ENCODE measurements at places on chromosomes 3 and 15.

DNA sequence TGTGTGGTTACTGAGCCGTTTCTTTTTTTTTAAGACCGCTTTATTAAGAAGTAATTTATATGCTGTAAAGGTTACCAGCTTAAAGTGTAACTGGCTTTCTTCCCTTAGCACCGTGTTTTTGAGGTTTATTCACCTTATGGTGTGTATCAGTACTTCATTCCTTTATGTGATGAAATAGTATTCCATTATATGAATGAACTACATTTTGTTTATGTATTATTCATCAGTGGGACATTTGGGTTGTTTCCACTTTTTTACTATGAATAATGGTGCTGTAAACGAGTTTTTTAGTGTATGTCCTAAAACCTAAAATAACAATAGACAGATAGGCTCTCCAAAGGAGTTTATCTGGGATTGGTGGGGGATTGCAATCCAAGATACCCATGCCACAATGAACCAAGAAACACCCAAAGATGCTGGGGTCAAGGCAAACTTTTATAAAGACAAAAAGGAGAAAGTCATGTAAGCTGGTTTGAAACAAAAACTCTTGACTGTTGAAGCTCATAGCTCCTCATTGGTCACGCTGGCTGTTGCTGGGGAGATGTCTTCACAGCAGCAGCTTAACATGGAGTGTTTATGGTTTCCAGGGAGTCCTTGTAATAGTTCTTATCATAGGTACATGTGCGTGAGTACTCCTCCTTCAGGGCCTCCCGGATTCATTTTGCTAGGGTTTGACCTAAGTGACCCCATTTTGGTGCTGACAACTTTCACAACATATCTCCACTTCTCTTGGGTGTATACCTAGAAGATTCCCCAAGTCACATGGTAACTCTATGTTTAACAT lies 16.0 kb downstream of the TM2D3 start:
- no peak for DNase-seq

- DNase-seq, result no peak
Observed at GRCh38 chr3:71956069-71956340, 171.1 kb upstream of the PROK2 start.

- DNase-seq, result no peak
Observed at GRCh38 chr3:113006359-113007056, 15.7 kb downstream of the GTPBP8 start.

DNA sequence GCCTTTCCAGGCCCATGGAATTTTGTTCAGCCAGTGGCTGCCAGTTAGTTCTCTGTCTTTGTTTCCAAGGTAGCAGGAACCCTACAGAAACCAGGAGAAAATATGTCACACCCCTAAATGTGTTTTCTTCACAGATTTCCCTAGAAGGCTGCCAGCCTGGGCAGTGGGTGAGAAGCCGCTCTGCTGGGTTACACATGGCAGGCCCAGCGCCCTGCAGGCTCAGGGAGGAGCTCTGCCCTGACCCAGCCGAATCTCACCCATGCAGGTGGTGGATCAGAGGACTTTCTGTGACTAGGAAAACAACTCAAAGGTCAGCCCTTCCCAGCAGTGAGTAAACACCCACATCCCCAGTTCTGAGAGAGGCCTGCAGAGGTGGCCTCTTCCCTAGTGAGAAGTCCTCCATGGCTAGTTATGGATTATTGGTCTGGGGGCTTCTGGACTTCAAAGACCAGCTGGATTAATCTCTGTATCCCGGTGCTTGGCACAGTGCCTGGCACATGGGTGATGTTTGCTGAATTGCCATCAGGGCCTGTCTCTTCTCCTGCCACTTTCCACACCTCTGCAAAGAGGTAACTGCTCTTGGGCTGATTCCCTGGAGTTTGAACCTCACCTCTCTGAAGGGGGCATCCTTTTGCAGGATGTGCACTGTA lies 34.7 kb upstream of the BDH1 start:
- DNase-seq, result no peak

DNA sequence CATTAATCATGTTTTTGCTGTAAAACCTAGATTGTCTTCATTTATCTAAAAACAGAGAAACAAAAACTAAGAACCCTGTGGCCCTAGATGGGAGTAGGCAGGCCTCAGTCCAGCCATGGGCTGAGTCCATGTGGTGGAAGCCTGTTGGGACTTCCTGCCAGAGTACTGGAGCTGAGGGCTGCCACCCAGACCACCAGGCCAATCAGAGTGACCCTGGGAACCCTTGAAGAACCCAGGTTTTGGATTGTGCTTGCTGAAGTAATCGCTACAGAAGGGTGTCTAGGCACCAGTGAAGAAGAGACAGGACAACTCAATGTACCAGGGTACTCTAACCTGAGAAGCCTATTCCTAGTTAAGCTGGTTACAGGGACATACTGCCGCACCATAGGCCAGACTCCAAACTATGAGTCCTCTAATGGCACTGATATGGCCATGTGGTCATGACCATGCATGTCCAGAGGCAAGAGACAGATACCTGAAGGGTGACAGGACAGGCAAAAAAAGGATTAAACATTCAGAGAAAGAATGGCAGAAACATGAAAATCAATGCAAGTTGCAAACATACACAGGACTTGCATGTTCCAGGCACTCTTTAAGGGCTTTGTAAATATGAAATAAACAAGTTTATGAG lies 12.9 kb downstream of the CSRNP1 start:
- no peak for DNase-seq

DNA sequence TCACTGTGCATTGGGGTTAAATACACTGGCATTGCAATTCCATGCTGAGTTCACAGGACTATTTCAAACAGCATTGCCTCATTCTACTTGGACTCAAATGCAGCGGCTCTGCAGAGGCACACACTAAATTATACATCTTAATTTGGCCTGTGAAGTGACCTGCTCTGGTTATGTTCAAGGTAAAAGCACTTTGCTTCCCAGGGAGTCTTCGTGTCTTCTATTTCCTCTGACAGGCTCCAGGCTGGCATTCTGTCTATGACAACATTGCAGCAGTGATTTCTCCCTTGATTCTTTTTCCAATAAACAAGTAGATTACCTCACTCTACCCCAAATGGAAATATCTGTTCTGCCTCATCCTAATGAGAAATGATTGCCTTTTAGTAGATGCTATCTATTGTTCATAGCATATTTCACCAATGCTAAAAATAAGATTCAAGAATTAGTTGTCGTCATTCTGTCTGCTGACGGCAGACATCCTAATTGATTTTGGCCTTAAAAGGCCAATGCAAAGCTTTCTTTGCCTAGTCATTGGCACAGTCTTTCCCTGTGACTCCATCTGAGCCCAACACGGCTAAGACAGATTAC lies 33.8 kb downstream of the FMN1 start:
- no peak for DNase-seq

GRCh38 chr3:104447681-104448080 lies 919.0 kb upstream of the ALCAM start:
- no peak for DNase-seq

DNA sequence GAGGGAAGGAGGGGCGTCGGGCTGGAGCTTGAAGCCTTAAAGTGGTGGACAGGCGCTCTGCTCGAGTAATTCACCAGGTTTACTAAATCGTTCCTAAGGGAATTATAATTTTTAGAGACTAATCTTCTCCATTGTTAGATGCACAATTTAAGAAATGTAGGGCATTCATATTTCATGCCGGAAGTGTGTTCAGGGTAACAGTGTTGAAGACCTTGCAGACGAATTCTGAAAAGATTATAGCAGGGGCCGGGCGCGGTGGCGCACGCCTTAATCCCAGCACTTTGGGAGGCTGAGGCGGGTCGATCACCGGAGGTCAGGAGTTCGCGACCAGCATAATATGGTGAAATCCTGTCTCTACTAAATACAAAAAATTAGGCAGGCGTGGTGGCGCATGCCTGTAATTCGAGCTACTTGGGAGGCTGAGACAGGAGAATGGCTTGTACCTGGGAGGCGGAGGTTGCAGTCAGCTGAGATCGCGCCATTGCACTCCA lies 365 bp upstream of the GTF2A2 start:
- no peak for DNase-seq

Measured in left kidney (tissue), 8 donors.